ENCODE measurements at places on chromosomes 3 and 15.

DNA sequence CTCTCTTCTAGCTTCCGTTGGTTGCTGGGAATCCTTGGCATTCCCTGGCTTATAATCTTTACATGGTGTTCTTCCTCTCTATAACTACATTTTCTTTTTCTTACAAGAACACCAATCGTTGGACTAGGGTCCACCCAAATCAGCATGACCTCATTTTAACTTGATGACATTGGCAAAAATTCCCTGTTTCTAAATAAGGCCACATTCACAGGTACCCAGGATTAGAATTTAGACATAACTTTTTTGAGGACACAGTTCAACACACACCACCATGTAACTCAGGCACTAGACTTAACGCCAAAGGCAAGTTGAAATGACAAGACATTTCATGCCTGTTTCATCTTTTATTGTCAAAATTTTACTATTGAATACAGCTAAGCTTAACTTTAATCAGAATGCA, 93.0 kb downstream of the NECTIN3 start:
- no peak for DNase-seq

DNA sequence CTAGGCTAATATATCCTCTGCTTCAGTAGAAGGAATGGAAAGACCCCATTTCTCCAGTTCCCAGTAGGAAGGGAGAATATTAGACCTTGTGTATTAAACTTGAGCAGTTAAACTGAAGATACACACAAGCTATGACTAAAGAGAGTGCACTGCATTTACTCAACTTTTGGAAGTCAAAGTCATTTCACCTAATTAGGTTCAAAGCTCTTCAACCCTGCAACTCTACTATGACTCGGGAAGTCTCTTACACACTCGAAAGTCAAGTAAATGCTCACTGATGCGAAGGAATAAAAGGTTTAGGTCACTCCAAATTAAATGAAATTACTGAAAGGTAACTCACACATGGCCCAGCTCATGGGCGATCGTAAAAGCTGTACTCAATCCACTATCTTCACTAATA, 33.8 kb downstream of the ADAMTS9 start:
- no peak for DNase-seq

- no peak for DNase-seq
Observed at GRCh38 chr3:183375337-183375736, 53.1 kb downstream of the MCF2L2 start.

GRCh38 chr3:29409409-29409808, 128.5 kb downstream of the RBMS3 start:
- DNase-seq, result no peak

GRCh38 chr3:57170946-57171345, 5.8 kb upstream of the IL17RD start:
- no peak for DNase-seq

GRCh38 chr15:72339777-72340177, 19.8 kb upstream of the CELF6 start:
- DNase-seq, result no peak

DNA sequence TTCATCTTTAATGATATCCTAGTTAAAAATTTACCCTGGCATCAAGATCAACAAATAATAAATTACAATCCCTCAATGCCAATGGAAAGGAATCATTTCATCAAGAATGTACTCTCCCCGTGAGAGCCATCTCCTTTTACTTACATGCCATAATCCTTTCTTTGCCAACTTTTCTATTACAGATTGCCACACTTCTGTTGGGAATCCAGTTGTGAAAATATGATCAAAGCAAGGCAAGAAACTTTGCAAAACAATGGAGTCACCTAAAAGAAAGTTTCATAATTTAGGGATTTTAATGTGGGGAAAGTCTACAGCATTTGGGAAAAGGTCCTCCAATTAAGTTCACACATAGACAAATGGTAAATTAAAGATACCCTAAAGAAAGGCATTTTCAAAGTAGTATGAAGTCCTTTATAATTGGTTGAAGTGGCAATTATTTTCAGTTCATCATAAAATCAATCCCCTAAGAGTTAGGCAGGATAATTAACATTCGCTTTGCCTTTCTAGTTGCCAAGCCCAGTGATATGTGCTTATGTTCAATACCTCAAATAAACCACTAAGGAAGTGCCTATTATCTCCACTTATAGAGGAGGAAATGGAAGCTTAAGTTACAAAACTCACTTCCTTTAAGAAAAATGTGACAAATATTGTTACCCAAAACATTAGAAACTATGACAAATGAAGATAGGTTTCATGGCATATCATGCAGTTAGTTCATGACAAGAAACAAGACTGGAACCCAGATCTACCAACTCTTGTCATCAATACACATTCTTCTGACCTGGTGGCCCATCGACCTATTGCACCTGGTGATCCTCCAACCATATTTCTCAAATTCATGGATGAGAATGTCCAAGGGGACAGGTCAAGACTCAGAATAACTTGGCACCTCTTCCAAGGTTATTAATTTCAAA, 49.1 kb downstream of the TRANK1 start:
- DNase-seq, result no peak

GRCh38 chr3:32818970-32819511, 1.2 kb downstream of the TRIM71 start:
- DNase-seq, result no peak

- no peak for DNase-seq
Observed at GRCh38 chr3:106337116-106337515, 468.3 kb upstream of the CBLB start.

DNA sequence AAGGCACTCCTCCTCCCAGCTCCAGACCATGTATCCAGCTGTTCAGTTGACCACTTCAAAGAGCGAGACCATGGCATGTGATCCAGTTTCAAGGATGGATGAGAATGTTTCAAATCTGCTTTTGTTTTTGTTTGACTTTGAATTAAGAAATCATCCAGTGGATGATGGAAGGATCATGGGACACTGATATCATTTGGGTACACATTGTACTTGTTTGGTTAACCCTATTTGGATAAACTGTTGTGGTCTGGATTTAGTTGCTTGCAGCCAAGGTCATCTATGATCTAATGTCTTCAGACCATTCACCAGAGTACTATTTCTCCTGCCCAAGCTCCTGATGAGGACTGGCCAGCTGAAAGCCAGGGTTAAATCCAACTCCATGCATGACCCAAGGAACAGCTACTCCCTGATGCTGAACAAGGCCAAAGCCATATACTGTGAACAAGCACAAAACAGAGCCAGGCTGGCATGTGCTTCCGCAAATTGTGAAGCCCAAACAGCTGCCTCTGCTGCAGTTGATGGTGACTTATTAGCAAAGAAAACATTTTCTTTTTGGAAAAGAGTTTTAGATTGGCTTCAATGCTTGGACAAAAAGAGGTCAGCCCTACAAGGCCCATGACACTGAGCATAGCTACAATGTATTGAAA, 5.2 kb upstream of the ADAMTS17 start:
- DNase-seq, result no peak

DNA sequence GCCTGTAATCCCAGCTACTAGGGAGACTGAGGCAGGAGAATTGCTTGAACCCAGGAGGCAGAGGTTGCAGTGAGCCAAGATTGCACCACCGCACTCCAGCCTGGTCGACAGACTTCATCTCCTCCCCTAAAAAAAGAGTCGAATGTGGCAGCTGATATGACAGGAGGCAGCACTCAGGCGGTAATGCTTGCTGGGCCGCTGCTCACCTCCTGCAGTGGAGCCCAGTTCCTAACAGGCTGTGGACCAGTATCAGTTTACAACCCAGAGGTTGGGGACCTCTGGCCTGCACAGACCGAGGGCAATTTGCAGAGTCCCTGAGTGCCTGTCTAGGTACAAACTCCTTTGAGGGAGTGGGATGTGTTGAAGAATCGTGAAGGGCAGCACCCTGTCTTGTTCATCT, 136.2 kb downstream of the SMAD6 start:
- DNase-seq, result no peak

DNA sequence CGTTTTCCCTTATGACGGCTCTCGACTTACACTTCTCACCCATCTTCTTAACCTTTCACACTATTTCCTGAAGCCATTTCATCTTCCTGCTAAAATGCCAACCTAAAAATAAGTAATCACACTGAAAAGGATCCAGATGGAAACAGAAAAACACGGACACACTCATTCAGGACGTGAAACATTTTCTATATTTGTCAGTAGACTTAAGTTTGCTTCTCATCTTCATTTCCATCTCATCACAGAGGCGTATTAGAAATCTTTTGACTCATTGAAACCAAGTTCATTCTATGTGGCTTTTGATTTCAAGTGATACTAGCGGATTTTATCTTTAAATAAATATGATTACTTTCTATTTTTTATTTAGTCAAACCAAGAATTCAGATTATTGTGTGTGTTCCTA, 27.4 kb upstream of the DLG1 start:
- no peak for DNase-seq

DNA sequence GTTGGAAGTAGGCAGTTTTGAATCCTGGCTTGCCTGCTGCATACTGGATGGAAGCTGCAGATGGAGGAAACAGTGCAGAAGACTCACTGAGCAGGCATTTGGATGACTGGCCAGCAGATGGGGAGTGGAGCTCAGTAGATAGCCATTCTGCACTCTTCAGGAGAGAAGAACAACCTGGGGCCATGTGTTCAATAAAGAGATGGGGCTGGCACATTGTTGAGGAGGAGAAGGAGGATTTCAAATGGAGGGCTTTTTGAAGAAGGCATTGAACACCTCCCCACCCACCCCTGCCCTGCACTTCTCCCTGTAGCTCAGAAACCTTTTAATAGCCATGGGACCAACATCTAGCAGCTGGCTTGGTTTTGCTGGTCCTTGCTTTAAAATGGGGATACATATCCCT, 109.8 kb downstream of the CACNA1D start:
- DNase-seq, result no peak

Measured in H54 (cell line).